ENCODE measurements at places on chromosomes 2 and 18.

DNA sequence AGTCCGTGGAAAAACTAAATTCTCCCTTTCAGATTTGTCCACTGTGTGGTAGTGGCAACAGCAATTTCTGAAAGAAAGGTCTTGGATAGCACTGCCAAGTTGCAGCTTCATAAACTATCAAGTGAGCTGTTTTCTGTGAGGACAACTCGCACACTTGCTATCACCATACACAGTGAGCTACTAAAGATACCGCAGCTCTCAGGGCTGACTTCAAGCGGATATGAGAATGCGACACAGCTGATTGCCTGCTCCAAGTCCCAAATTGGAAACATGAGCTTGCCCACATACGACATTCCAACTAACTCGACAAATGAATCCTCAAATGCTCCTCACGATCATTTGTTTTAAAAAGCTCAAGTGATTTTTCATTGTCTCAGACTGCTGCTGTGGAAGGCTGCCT, 46.2 kb downstream of the E2F6 start:
- no peak for DNase-seq

DNA sequence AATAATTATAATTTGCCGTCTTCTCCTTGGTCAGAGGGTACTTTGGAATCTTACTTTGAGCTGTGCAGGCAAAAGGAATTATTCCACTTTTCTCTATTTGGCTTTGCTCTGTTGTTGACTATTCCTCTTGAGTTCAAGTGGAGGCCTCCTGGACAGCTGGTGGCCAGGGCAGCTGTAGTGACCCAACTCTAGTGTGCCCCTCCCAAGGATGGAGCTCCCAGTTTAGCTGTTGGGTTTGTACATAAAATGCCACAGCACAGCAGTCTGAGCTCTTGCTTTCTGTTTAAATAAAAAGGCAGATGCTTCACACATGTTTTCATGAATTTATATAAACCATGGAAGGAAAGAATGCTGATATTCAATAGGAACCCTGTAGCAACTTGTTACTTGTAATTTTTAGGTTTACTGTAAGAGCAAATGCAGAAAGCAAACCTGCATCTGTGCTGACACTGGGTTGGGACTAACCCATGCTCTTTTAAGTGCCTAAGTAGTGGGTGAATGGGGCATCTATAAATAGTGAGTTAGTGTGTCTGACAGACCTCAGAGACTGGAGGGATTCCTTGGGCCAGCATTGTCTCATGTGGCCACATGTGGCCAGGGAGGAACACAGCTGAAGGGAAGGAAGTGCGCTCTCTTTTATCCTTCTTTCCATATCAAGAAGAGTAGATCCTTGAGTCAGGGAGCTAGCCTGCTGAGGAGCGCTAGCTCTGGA, 121.8 kb downstream of the FHOD3 start:
- DNase-seq = no peak

DNA sequence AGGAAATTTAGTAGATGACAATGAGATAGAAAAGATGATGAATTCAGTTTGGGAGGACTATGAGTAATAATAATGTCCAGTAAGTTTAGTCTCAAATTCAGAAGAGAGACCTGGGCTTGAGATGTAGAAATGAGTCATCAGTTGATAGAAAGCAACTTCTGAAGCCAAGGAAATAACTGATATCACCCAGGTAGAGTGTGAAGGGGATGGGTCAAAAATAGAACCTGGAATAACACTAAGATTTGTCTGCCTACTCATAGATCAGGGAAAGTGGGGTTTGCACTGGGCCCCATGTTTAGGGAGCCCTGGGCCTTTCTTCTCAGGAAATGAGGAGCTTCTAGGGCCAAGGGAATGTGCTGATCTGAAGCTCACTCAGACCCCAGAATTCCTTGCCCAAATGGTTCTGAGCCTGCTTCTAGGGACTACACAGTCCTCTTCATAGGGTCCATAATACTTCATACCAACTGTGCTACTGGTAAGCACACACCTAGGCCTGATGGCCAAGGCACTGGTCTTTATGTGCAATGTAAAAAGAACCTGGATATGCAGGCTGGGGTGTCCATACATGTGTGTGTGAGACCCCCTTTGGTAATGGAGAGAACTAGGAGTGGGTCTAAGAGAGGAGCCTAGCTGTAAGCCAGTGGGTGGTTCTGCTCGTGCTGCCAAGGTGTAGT, 141.2 kb downstream of the IKZF2 start:
- DNase-seq = no peak

DNA sequence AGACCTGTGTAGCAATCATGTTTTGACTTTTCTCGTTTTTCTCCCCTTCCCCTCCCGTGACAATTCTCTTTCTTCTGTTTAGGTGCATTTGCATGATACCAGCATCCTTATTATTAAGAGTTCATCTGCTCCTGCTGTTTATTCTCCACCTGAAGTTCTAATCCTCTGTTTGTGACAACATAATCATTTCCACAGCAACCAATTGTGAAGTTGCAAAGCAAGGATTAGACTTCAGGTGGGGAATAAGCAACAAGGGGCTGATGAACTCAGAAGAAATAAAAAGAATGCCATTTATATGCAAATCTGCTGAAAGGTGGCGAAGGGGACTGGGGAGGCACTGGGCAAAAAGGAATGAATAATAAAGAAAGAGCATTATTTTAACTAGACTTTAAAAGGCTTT, 124.8 kb upstream of the LINC00305 start:
- no peak for DNase-seq

GRCh38 chr2:172772633-172773032, 37.0 kb downstream of the RAPGEF4 start:
- no peak for DNase-seq

DNA sequence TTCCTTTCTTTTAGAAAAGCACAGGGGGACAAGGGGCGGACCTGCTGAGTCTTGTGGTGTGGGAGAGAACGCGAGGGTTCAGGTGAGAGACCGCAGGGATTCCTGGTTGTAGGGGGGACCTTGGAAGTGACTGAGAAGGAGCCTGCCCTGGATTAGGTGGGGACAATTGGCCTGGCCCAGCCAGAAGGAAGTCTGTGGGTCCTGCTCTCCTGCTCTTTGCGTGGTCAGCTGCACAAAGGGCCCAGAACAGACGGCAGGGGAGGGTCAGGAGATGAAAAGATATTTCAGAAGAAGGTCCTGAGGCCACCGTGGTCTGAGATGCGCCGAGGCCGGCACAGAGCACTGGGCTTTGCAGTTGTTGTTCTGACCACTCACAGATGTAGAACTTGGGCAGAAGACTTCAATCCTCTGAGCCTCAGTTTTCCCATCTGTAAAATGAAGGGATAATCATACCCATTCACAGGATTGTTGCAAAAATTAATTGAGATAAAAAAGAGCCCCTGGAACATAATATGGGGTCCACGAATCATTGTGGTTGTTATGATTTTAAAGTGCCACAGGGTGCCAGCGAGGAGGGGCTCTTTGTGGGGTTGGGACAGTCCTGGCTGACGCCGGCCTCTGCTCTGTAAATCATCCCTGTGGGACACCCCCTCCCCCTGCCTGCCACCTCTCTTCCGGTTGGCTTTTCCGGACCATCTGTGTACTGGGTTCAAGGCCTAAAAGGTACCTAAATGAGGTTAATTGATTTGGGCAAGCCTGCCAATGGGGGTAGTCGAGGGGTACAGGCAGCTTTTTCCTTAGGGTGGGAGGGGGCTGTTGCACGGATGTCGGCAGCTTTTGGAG, 1.8 kb downstream of the LPIN1 start:
- no peak for DNase-seq

GRCh38 chr2:37816686-37817085, 108.4 kb upstream of the RMDN2 start:
- no peak for DNase-seq

DNA sequence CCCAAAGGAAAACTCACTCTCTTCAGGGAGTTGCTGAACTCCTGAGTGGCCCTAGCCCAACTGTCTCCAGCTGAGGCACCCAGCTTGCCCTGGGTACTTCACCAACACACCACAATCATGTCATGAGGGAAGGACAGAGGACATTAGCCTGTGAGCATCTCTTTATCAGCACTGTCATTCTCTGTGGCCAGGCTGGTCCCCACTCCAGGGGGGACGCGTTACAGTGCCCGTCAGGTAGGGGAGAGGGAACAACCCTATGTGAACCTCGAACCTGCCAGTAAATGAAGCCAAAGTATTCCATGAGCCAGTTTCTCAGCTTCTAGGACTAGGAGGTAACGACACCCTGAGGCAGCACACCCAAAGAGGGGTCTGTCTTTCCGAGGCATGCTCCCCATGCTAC, 94.9 kb upstream of the MGAT4A start:
- DNase-seq = no peak

DNA sequence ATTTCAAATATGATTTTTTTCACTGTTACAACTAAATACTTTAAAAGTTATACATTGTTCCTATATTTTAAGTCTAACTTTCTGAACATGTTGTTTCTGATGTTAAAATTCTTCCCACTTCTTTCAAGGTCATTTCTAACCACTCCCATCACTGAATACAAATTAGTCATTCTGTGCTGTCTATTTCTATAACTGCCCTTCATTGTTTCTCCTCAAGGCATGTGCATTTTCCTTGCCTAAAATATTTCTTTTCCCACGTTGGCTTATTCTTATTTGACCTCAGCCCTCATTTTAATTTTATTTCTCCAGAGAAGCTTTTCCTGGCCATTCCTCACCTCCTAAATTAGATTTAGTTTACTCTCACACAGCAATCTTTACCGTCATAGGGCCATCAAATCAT, 198.9 kb upstream of the GULP1 start:
- no peak for DNase-seq

Measured in activated CD8-positive, alpha-beta memory T cell treated with anti-CD3 and anti-CD28 coated beads, Interleukin-2, amount 10 ng/mL, durations not matched to agents 7 days and 5 days (primary cell).